CD4-positive, alpha-beta T cell treated with Interleukin-17A for 1 hour (primary cell): ENCODE measurements at places on chromosomes 3 and 15.

DNA sequence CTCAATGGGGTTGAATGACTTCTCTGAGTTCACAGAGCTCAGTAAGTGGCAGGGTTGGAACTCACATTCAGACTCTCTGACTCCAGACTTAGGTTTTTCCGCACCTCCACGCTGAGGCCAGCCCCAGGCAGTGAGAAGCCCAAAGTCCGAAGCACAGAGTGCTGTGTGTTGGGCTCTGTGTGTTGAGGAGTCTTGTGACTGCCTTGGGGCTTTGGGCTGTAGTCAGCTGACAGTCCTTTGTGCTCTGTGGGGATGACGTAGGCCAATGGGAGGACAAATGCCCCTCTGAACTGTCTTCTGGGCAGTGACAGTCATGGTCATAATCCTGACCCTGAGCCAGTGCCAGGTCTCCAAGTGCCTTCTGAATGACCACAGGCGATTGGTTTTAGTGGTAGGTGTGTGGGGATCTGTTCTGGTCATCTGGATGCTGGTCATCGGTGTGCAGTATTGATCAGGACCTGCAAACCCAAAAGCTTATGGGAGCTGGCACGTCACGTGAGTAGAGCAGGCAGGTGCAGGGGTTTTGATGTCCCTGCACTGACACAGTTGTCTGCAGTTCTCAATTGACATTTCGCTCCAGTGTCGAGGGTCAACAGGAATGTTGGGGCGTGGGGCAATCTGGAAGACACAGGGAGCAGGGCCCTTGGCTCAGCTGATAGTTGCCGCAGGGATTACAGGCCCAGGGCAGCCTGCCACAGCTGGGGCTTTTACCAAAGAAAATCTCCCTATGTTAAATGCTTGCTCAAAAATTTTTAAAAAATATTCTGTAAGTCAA is 45.3 kb downstream of the CAPN3 start:
- no peak for DNase-seq

DNA sequence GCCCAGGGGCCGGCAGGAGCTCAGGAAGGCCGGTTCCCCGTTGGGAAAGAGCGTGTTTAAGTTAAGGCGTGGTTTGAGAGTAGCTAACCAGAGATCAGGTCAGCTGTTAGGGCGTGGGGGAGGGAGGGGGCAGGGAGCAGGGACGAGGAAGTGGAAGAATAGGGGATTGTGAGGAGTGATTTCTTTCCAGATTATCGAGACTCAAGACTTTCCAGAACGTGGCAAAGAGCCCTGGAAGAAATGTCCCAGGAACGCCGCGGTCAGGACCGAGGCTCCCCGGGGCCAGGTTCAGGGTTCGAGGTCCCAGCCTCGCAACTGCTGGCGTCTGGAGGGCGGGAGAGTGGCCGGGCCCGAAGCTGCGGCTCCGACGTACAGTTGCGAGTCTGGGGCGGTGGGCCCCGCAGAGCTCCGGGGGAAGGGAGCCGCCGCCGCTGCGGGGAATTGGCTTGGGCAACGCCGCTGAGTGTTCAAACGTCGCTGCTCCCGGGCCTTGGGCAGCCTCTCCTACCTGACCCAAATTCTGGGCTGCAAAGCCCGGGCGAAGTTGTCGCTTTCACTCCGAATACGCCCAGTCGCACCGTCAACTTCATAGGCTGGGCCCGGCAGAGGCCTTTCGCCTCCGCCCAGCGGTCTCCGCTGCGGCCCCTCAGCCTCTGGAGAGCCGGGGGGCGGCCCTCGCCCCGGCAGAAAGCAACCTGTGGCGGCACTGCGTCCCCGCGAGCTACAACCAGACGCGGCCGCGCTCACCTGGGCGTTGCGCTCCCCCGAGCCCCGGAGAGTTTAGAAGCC is 9.5 kb downstream of the ISL2 start:
- no peak for DNase-seq

- DNase-seq, result no peak
Observed at GRCh38 chr3:124119056-124119716, 127.3 kb upstream of the ROPN1 start.

DNA sequence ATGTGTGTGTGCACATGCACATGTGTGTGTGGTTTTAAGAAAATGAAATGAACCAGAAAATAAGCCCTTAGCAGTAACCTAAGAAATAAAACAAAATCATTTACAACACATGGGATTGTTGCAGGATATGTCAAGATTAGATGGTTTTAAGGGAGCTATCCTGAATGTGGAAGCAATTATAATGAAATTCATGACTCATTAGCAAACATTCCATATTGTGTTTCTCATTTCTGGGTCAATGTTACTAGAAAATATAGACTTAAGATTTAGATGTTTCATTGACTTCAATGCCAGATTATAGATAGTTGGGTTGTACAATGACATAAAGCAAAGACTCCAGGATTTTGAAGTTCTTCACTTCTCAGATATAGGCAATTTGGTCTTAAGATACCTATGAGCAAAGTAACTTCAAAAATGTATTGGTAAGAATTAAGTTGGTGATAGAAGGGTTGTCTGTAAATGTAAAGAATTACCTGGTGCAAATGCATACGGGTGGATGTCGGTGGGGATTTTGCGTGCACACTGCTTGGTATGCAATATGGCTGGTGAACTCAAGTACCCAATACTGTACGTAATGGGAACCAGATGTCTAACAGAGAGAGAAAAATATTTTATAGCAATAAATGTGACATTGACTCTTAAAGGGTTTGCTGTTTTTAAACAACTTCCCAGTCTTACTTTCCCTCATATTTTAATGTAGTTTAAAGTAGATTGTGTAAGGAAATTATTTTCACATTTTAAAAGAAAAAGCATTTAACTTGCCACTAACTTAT is 53.9 kb upstream of the NR2F2 start:
- no peak for DNase-seq

GRCh38 chr3:151709847-151710246 is 23.9 kb upstream of the AADACL2 start:
- no peak for DNase-seq

DNA sequence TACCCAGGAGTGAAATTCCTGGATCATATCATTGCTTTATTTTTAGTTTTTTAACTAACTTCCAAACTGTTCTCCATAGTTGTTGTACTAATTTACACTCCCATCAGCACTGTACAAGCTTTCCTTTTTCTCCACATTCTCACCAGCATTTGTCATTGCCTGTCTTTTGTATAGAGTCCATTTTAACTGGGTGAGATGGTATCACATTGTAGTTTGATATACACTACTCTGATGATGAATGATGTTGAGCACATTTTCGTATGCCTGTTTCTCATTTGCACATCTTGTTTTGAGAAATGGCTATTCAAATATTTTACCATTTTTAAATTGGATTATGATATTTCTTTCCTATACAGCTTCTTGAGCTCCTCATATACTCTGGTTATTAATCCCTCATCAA is 1586.6 kb downstream of the SI start:
- no peak for DNase-seq

DNA sequence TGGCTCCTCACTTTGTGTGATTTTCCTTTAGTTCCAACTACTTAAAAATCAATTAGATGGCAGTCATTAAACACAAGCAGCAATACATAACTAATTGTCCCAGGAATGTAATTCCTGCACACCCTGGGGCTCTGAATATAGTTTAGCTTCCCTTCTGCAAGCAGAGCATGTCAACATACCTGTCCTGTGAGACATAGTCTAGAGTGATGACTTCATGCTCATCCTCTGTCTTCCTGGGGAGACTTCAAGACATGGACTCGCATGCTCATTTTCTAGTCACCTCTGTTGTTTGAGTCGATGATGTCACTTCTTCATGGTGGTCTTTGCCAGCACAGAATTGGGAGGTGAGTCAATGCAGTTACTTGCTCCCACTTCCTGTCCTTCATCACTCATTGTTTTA is 15.7 kb downstream of the C3orf52 start:
- DNase-seq, result no peak

DNA sequence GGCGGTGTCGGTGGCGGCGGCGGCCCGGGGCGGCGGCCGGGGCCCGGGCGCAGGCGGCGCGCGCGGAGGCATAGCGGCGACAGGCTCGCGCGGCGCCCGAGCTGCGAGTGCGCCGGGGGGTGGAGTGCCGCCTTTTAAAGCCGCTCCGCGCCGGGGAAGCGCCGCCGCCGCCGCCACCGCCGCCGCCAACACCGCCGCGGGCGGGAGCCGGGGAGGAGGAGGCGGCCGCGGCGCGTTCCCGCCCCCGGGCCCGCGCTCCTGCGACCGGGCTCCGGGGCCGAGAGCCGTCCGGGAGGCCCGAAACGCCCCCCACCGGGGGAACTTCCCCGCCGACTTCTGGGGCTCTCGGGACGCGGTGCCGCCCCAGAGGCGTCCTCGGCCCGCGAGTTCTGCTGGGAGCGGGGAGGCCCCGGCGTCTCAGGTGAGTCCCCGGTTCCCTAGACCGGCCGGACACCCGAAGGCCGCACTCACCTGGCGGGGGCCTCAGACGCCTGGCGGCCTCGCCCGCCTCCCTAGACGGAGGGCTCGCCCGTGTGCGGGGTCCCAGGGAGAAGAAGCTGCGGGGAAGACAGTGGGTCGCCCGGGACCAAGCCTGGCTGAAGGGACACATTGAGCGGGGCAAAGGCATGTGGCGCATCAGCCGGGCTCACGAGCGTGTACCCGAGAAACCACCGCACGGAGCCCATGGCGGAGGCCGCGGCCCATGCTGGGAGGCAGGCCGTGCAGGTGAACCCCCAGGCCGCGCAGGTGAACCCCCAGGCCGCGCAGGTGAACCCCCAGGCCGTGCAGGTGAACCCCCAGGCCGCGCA is at the start of gene PCSK6:
TSS of gene PCSK6 (minus strand) at position 109 of the 809 bp plus-strand sequence. CDS start at position 72, 37 bp downstream.
- DNase-seq, result no peak
